ENCODE measurements at places on chromosomes 11 and 22.

DNA sequence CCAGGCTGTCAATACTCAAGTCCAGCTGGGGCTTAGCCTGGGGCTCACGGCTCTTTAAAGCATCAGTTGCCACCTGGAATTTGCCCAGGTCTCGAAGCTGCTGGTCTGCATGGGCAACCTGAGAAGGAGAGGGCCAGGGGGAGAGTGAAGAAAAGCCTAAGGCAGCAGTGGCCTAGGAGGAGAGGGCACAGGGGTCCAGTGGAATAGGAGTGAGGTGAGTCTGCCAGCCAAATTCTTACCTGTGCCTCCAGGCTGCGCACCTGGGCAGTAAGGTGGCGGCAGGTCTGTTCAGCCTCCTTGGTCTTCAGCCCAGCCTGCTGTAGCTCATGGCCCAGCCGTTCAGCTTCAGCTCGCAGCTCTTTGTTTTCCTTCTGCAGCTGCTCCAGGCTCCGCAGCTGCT, 10.0 kb downstream of the IL18BP start:
- no peak for DNase-seq

- DNase-seq: no peak
Observed at GRCh38 chr11:2685566-2686359, 14.0 kb downstream of the KCNQ1OT1 start.

DNA sequence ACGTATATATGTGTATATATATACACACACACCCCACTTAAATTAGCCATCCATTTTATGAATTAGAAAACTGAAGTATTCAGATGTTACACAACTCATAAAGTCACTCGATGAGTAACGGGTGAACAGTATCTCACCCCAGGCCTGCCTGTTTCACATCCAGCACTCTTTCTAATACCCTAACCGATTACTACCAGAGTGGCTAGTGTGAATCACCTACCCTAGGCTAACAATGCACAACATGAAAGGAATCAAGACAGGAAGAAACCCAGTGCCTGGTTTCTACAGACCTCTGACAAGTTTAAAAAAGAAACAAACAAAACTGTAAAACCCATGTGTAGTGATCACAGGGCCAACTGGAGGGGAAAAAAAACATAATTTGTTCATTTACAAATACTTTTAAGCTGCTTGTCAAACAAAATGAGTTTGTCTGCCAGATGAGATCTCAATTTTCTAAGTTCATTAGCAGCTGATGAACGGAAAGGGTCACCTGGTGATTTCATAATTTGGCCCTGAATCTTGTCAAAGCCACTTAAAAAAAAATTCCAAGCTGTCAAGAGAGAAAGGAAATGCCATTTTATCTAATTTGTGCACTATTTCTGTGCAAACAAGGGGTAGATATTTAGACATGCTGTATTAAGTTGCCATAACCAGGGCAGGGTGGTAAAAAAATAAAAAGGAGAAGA, 134.8 kb downstream of the LARGE1 start:
- no peak for DNase-seq

DNA sequence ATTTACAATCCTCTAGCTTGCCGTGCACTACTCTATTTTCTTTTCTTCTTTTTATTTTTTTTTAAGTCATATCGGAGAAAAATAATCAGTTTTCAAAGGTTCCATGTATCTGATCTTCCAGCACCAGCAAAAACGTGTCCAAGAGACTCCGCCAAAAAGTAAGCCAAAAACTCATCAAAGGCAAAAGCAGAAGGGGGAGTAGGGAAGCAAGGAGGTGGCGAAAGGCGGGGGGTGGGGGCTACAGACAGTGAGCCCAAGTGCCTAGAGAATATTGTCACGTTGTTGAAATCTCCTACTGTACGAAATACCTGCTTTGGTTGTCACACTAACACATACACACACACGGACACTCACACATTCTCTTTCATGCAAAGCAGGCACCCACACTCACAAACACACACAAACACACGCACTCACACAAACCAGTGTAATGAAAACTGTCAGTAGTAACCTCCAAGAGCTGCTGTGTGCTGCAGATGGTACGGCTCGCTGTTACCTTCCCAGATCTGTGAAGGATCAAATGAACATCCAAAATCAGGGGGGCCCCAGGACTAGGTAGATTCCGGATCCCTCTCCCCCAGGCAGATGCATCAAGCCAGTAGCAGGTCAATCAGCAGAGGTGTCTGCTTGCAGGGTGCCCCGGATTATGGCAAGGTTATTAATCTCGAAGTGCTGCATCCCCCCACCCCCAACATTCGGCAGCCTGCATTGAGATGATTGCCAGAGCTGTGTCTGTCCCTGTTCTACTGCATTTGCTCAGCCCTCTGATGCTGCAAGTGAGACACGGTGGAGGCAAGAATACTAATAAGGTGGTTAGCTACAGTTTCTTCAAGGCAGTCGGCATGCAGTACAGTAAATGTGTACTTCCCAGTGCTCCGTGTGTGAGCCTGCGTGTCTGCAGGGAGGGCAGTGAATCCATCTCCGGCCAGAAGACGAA, at the start of gene LRRC4C:
Gene LRRC4C, minus strand, starts transcription at position 188 of the 937 bp plus-strand sequence.
- no peak for DNase-seq

DNA sequence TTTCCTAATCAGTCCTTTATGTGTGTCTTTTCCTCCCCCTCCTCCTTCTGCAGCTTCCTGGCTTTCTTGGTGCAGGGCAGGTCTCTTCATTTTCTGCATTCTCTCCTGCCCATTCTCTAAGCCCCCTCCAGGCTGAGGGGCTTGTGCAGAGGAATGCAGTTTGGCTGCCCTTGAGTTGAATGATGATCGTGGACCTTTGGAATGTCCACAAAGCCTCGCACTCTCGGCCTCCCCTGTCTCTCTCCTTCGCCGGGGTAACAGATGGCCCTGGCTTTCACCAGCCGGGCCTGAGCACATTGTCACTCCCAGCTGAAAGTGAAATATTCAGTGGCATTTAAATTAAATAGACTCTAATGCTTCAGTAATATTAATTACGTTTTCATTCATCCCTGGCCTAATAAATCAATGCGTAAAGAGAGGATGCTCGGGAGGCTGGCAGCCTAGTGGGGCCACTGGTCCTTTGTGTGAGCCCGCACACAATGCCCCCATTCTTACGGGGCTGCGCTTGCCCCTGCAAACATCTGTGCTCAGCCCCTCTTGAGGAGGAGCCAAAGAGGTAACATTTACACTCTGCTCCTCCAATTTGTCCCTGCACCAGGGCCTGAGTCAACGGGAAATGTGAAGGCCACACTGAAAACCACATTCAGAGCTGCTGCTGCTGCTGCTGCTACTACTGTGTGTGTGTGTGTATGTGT, 64.9 kb upstream of the PAX6 start:
- DNase-seq: no peak

- DNase-seq: no peak
Observed at GRCh38 chr22:26797910-26798309, 140.5 kb downstream of the MIAT start.

- DNase-seq: no peak
Observed at GRCh38 chr11:94560834-94561233, 6.3 kb upstream of the PIWIL4 start.

GRCh38 chr11:128171506-128171905, 415.9 kb downstream of the ETS1 start:
- peak; percentile 21 for DNase-seq

Measured in NCI-H2029 treated with DMSO at 0.1 percent for 48 hours (cell line).